Stimulated activated CD4-positive, alpha-beta T cell treated with anti-CD3 and anti-CD28 coated beads, Interleukin-1b, Interleukin-23, amount 100 ng/mL, for 1 hour (primary cell): ENCODE measurements at places on chromosomes 5 and 9.

DNA sequence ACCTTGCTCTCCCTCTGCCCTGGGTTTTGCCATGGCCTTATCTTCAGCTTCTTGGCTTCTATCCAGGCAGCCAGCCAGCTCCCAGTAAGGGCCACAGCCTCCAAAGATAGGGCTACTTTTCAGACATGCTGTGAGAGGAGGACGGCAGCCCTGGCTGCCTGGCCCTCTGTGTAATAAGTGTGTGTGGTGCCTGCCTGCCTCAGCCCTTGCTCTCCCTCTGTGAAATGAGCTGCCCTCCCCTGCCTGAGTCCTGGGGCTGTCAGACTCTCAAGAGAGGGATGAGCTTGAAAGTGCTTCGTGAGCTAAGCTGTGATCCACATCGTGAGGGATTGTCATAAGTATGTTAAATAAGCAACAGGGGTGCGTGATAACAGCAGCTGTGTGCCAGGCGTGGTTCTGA, 8.1 kb downstream of the NDST1 start:
- no peak for DNase-seq

DNA sequence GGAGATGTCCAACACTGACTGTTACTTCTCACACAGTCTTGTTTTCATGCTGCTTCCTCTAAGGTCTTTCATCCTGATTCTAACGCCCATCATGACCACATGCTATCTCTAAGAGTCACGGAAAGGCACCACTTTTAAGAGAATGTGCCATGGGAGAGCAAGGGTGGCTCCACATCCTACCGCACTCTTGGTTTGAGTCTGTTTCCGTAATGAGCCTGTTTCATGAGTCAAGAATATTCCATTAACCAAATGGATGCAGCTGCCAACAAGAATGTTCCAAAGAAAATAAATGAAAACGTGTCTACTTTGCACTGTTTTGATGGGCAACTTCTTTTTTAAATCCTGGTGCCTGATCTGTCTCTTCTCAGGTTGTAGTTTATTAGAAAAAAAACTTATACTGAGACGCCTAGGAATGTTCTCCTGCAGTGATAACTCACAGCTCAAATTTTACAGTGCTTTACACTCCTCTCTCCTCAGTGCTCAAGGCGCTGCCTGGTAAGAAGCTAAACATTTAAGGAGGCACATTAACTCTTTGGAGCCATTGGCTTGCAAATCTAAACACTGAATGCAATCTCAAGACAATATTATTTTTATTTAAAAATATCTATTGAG, 124.3 kb downstream of the FGF1 start:
- DNase-seq, result no peak

- DNase-seq, result no peak
Observed at GRCh38 chr5:145824040-145824439, 11.1 kb downstream of the PRELID2 start.

DNA sequence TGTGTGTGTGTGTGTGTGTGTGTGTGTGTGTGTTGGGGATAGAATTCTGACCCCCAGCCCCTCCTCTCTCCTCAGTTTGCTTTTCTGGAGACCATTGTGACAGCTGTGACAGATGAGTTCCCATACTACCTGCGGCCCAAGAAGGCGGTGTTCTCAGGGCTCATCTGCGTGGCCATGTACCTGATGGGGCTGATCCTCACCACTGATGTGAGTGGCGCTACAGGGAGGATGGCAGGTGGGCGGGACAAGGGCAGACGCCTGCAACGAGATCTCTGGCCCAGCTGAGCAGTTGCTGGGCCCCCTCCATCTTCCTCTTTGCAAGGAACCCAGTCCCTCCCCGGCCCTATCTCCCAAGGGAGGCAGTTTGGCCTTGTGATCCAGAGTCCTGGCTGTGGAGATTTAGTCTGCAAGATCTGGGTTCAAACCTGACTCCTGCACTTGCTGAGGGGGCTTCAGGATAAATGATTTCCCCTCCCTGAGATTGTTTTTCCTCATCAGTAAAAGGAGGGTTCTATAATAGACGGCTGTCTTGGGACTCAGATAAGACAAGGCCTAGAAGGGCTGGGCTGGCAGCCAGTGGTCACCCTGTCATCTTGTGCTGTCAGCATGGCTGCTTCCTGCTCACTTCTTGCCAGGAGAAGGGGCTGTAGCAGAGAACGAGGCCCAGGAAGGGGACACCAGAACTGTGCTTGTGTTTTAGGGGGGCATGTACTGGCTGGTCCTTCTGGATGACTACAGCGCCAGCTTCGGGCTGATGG, 14.1 kb downstream of the SLC6A7 start:
- DNase-seq, result no peak

DNA sequence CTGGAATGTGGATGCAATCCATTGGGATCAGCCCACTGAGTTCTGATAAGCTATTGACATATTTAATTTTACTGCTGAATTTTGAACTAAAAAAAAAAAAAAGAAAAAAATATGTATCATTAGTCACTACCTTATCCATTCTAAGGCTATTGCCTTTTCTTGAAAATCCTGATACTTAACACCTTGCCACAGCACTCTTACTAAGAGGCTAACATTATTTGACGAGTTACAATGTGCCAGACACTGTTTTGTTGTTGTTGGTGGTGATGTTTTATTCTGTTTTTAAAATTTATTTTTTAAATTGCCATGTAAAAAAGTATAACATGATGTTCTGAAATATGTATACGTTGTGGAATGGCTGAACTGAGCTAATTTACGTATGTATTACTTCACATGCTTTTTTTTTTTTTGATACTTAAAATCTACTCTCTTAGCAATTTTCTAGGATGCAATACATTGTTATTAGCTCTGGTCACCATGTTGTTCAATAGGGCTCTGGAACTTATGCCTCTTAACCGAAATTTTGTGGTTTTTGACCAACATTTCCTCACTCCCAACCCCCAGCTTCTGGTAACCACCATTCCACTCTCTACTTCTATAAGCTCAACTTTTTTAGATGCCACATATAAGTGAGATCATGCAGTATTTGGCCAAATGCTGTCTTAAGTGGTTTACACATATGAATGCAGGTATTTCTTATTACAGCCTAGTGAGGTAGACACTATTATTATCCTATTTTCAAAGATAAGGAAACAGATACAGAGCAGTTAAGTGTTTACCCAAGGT, 134.8 kb upstream of the PCA3 start:
- DNase-seq, result no peak
